Activated CD8-positive, alpha-beta T cell treated with anti-CD3 and anti-CD28 coated beads, Interleukin-2, amount 10 ng/mL, durations not matched to agents 7 days and 5 days (primary cell): ENCODE measurements at places on chromosomes 4 and X. TPM values are rescaled to one million over a fixed set of nuclear protein-coding genes. Genes with fewer than 3 reads are reported as not detected.

DNA sequence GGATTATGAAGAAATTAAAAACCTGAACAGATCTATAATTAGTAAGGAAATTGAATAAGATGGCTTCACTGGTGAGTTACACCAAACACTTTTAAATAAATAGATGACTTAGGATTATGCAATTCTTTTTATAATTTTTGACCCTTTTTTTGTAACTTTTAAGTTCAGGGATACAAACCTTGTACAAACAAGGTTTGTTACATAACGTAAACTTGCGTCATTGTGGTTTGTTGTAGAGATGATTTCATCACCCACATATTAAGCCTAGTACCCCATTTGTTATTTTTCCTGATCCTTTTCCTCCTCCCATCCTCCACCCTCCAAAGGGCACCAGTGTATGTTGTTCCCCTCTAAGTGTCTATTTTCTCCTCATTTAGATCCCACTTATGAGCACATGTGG lies 75.7 kb downstream of the CPEB2 start:
- H3K27me3 ChIP-seq, result peaks cover 7% of the 10 kb centered on the region
- no peaks in the 10 kb centered on the region for H3K36me3 ChIP-seq
- no peak overlapping the region for H3K27ac ChIP-seq

TKTL1 gene
- total RNA-seq, result 1.5 TPM

GRCh38 chr4:172061204-172061603 lies 248.0 kb downstream of the GALNTL6 start:
- H3K36me3 ChIP-seq, result no peaks in the 10 kb centered on the region
- no peak for DNase-seq
- H3K27ac ChIP-seq, result no peak overlapping the region

EPHA5 gene
- not detected for total RNA-seq

DNA sequence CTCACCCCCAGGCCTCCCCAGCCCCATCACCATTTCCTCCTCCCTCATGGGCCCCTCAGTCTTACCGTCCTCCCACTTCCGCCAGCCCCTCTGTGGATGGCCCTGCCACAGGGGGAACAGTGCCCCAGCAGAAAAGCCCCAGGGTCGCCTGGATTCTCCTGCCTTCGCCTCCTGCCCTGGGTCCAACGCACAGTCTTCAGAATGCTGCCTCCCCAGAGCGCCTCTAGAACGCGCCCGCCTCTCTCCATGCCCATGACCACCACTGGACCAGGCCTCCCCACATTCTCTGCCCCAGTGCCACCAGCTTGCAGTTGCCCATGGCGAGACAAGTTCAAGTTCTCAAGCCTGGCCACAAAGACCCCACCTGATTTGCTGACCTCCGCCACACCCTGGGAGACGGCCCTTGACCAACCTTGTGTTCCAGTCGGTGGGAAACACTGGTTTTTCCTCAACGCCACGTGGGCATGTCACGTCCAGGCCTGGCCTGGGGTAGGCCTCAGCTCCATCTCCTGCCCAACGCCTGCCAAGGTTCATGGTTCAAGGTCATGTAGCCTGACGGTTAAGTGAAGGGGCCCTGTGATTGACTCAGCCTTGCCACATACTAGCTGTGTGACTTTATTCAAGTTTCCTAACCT lies 634 bp upstream of the PLXNB3 start:
- DNase-seq, result no peak
- no peaks in the 10 kb centered on the region for H3K27me3 ChIP-seq
- H3K36me3 ChIP-seq, result no peaks in the 10 kb centered on the region
- no peak overlapping the region for H3K4me3 ChIP-seq

SPP1 gene
- not detected for total RNA-seq

GRCh38 chr4:111066887-111067286 lies 444.0 kb upstream of the PITX2 start:
- H3K4me1 ChIP-seq, result no peaks in the 10 kb centered on the region
- H3K27me3 ChIP-seq, result no peaks in the 10 kb centered on the region
- no peak overlapping the region for H3K27ac ChIP-seq
- DNase-seq, result no peak
- H3K36me3 ChIP-seq, result no peaks in the 10 kb centered on the region
- H3K4me3 ChIP-seq, result no peak overlapping the region

- H3K36me3 ChIP-seq, result no peaks in the 10 kb centered on the region
- H3K4me1 ChIP-seq, result no peaks in the 10 kb centered on the region
- H3K4me3 ChIP-seq, result no peak overlapping the region
- no peak overlapping the region for H3K27ac ChIP-seq
Observed at GRCh38 chr4:3353752-3354454, 61.1 kb downstream of the RGS12 start.

GRCh38 chr4:6974138-6974848 lies 64.7 kb downstream of the TBC1D14 start:
- peaks cover 3% of the 10 kb centered on the region for H3K36me3 ChIP-seq
- H3K27ac ChIP-seq, result no peak overlapping the region
- peaks cover 10% of the 10 kb centered on the region for H3K4me1 ChIP-seq
- no peak overlapping the region for H3K4me3 ChIP-seq
- DNase-seq, result peak; percentile 87
- H3K27me3 ChIP-seq, result no peaks in the 10 kb centered on the region

DNA sequence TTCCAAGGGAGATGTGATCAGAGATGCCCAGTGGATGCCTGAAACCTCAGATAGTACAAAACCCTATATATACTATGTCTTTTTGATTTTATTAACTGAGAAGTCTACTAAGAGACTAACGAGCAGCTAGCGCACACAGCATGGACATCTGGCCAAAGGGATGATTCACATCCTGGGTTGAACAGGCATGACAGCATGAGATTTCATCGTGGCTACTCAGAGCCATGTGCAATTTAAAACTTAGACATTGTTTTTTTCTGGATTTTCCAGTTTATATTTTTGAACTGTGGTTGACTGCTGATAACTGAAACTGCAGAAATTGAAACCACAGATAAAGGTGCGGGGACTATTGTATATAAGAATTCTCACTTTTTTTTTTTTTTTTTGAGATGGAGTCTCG lies 2252.9 kb upstream of the AGA start:
- H3K36me3 ChIP-seq, result no peaks in the 10 kb centered on the region
- H3K27me3 ChIP-seq, result no peaks in the 10 kb centered on the region
- DNase-seq, result no peak

DNA sequence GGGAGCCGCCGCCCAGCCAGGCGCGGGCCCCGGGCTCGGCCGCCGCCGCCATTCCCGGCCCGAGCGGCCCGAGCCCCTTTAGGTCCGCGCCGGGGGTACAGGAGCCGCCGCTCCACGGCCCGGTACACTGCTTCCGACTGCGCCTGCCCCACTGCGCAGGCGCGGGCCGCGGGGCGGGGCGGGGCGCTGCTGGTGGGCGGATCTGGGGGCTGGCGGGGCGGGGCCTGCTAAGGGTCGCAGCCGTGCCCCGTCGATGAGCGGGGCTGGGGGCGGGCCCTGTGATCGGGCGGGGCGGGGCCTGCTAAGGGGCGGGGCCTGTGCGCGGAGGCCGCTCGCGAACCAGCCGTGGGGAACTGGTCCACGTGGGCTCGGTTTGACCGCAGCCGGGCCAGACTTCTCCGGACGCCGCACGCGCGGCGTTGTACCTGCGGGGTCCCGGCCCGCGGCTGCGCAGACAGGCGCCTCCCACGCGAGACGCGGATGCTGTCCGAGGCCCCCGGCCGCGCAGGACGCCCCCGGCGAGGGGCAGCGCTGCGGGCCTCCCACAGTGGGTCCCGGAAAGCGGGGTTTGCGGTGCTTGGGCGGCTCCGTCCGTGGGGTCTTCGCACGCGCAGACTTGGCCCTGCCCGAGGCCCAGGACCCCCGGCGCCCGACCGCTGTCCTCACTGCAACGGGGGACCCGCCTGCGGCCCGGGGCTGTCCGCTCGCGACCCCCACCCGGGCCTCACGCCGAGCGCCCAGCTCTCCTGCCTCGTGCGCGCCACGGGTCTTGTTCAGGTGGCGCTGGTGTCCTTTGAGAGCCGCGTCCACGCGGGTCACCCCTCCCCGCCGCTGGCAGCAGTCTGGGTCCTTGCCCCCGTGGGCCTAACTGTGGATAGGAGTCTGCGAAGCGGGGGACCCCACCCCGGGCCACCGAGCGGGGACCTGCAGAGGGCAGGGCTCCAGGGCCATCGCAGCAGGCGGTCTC lies at the start of gene DGKQ:
Gene DGKQ (minus strand): TSS at position 139 of the 967 bp plus-strand sequence. CDS start 87 bp downstream, at position 52.
- peaks cover 30% of the 10 kb centered on the region for H3K4me1 ChIP-seq
- H3K36me3 ChIP-seq, result no peaks in the 10 kb centered on the region
- peak; percentile 87 for DNase-seq
- H3K27ac ChIP-seq, result no peak within 1 kb of the TSS
- H3K27me3 ChIP-seq, result no peaks in the 10 kb centered on the region
- peak within 1 kb of the TSS; percentile 52 for H3K4me3 ChIP-seq

DNA sequence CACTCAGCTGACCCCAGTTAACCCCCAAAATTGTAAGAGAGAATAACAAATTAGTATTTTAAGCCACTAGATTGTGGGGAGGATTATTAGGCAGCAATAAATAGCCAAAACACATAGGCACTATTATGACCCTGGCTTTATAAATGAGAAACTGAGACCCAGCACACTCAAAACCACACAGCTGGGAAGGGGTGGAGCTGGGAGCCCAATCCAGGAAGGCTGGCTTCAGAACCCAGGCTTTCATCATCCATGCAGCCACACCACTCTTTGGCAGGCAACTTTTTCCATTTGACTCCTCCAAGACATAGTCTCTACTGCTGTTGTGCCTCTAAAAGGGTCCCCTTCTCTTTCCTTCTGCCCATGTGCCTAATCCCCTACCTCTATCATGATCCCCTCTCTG lies 253.8 kb downstream of the DHX15 start:
- H3K27ac ChIP-seq, result no peak overlapping the region
- no peaks in the 10 kb centered on the region for H3K36me3 ChIP-seq
- H3K27me3 ChIP-seq, result no peaks in the 10 kb centered on the region
- H3K4me1 ChIP-seq, result no peaks in the 10 kb centered on the region
- no peak overlapping the region for H3K4me3 ChIP-seq

- peak overlapping the region; percentile 80 for H3K27ac ChIP-seq
- no peaks in the 10 kb centered on the region for H3K27me3 ChIP-seq
- DNase-seq, result no peak
- no peak overlapping the region for H3K4me3 ChIP-seq
Observed at GRCh38 chr4:2651998-2652397, 104.1 kb downstream of the TNIP2 start.

- no peak overlapping the region for H3K4me3 ChIP-seq
- no peak for DNase-seq
- H3K27me3 ChIP-seq, result peaks cover 2% of the 10 kb centered on the region
- no peak overlapping the region for H3K27ac ChIP-seq
- no peaks in the 10 kb centered on the region for H3K36me3 ChIP-seq
- H3K4me1 ChIP-seq, result no peaks in the 10 kb centered on the region
Observed at GRCh38 chr4:168588916-168589531, 92.2 kb downstream of the PALLD start.

VEGFD gene
- not detected for total RNA-seq

HSFX3 gene
- not detected for total RNA-seq

DNA sequence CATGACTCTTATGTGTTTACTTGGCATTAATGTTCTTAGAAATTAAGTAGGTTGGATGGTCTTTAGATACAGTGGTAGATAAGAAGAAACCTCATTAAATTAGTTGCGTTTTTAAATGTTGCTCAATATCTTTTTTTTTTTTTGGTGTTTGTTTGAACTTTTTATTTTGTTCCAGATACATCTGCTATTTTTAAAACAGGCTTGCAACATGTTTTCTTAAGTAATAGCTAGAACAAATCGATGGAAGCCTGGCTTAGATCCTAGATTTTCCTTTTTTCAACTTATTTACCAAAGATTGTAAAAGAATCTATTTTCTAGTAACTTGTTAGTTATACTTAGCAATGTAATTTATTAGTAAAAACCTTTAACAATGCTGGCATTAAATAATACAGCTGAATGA lies 9.3 kb downstream of the CNKSR2 start:
- no peak overlapping the region for H3K4me3 ChIP-seq
- no peaks in the 10 kb centered on the region for H3K36me3 ChIP-seq
- H3K4me1 ChIP-seq, result peaks cover 7% of the 10 kb centered on the region
- H3K27ac ChIP-seq, result no peak overlapping the region
- no peaks in the 10 kb centered on the region for H3K27me3 ChIP-seq

- no peak overlapping the region for H3K4me3 ChIP-seq
- no peaks in the 10 kb centered on the region for H3K27me3 ChIP-seq
- H3K4me1 ChIP-seq, result peaks cover 88% of the 10 kb centered on the region
Observed at GRCh38 chrX:79169484-79169883, 25.0 kb downstream of the GPR174 start.

- H3K4me3 ChIP-seq, result no peak overlapping the region
- no peak for DNase-seq
- H3K36me3 ChIP-seq, result peaks cover 2% of the 10 kb centered on the region
- H3K27me3 ChIP-seq, result peaks cover 15% of the 10 kb centered on the region
- H3K27ac ChIP-seq, result no peak overlapping the region
- H3K4me1 ChIP-seq, result no peaks in the 10 kb centered on the region
Observed at GRCh38 chr4:98851806-98852205, 77.1 kb downstream of the EIF4E start.

DNA sequence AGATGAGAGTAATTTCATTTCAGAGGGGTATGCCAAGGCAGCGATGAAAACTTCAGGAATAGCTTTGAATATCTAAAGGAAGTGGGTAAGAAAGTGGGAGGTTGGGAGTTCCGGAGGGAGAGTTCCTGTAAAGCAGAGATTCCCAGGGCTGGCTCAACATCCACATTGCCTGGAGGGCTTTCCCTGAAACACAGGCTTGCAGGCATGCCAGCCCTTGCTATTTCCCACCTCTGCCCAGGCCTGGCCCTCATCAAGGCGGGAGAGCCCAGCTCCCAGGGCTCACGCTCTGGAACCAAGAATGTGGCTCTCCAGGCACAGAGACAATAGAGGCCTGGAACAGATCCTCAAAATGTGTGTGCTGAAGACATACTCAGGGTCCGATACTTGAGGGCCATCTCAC lies 43.8 kb upstream of the CLDN34 start:
- peaks cover 8% of the 10 kb centered on the region for H3K27me3 ChIP-seq
- H3K4me1 ChIP-seq, result no peaks in the 10 kb centered on the region
- H3K4me3 ChIP-seq, result no peak overlapping the region
- H3K36me3 ChIP-seq, result no peaks in the 10 kb centered on the region
- H3K27ac ChIP-seq, result no peak overlapping the region

STS gene
- total RNA-seq, result 2.3 TPM

- peak overlapping the region; percentile 39 for H3K27ac ChIP-seq
- no peak overlapping the region for H3K4me3 ChIP-seq
Observed at GRCh38 chrX:136866337-136867095, 14.0 kb downstream of the RBMX start.

- no peaks in the 10 kb centered on the region for H3K4me1 ChIP-seq
- H3K27me3 ChIP-seq, result no peaks in the 10 kb centered on the region
- H3K27ac ChIP-seq, result no peak overlapping the region
- no peak for DNase-seq
- H3K4me3 ChIP-seq, result no peak overlapping the region
- no peaks in the 10 kb centered on the region for H3K36me3 ChIP-seq
Observed at GRCh38 chrX:126164226-126164625, 1.9 kb downstream of the DCAF12L2 start.

- H3K4me1 ChIP-seq, result peaks cover 7% of the 10 kb centered on the region
- no peaks in the 10 kb centered on the region for H3K27me3 ChIP-seq
- H3K27ac ChIP-seq, result no peak overlapping the region
- H3K36me3 ChIP-seq, result peaks cover 6% of the 10 kb centered on the region
- no peak overlapping the region for H3K4me3 ChIP-seq
Observed at GRCh38 chr4:169565606-169566005, 46.8 kb downstream of the NEK1 start.

SLC49A3 gene
- total RNA-seq, result 0.89 TPM

DNA sequence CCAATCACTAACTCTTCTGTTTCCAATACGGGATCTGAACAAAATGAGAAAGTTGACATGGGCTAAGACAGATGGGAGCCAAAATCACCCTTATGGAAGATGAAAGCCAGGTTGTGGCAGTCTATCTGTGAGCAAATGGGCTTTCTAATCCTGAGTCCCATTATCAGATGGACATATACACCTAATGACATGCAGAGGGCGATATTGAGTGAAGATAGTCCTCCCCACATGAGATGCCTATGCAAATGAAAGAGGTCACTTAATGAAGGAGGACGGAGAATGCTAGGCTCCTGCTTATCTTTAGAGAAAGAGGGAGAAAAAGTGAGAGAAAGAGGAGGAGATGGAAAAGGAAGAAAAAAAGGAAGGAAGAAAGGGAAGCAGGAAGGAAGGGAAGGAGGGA lies 547.5 kb downstream of the NLGN4X start:
- H3K27me3 ChIP-seq, result no peaks in the 10 kb centered on the region
- DNase-seq, result no peak
- no peaks in the 10 kb centered on the region for H3K36me3 ChIP-seq
